ENCODE measurements at places on chromosomes 12 and 14.

DNA sequence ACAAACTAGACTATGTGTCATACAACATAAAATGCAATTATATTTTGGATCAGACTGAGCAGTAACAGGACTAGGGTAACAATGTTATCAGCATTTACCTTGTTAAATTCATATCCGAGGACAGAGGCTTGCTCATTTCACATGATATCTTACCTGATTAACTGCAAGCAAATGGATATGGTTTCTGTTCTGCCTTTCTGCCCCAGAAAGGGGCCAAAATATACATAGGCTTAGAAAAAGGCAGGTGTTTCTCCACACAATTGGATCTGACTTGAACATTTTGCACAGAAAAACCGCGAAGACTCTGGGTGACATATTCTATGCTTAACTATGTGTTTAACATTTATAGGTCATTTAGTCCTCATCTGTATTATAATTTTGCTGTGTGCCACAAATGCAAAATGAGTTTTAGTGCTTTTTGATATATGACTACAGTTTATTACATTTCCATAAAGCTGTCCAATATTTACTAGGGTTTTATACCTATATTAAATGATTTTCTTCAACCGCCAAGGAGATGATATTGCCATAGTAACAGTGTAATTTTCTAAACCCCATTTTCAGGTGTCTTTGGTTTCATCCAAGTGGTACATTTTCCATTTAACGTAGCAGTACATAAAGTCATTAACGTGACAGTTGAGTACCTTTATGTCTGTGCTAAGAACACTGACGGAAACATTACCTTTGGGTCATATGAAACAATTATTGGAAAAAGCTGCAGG lies 249.3 kb upstream of the KRR1 start:
- DNase-seq: no peak

DNA sequence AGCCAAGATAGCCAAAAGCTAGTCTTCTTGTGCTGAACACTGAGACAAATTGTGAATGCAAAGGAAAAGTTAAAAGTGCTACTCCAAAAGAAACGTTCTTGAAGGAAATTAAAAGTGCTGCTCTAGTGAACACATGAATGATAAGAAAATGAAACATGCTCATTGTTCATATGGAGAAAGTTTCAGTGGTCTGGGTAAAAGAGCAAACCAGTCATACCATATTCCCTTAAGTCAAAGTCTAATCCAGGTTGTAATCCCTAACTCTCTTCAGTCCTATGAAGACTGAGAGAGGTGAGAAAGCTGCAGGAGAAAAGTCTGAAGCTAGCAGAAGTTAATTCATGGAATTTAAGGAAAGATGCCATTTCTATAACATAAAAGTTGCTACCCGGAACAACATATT lies 121.5 kb downstream of the MNAT1 start:
- no peak for DNase-seq

DNA sequence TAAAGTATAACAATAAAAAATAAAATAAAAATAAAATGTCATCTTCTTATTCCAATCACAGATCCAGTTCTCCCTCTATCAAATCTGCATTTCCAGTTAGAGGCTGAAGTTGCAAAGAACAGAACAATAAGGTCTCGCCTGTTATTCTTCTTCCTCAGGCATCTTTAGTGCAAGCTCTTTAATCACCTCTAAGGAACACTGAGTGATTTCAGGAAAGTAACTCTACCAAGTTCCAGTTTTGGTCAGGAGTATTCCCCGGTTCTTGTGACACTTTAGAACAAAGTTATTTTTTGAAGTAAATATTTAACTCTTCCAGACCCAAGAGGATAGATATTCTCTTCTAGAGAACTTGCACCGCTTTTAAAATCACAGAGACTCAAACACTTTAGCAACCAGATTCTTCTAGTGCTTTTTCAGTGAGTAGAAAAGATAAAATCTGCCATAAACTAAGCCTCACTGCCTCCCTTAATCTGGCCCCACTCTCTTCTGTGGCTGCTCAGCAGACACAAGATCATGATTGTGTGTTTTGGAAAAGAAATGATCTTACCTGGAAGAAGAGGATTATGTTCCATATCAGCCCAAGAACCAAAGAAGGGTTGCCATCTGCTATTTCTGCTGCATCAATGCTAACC lies 57.9 kb upstream of the DICER1 start:
- DNase-seq: no peak

- DNase-seq: no peak
These were observed 35.0 kb downstream of the GNPTAB start for GRCh38 chr12:101795786-101796185.

GRCh38 chr14:25046301-25046943 lies 3.5 kb downstream of the STXBP6 start:
- DNase-seq: no peak

Data from cortex of kidney (tissue), 1 donor.